ENCODE measurements at places on chromosomes 4 and X.
A peak's percentile ranks its signal among the peaks of the same experiment; 100 is the strongest.

DNA sequence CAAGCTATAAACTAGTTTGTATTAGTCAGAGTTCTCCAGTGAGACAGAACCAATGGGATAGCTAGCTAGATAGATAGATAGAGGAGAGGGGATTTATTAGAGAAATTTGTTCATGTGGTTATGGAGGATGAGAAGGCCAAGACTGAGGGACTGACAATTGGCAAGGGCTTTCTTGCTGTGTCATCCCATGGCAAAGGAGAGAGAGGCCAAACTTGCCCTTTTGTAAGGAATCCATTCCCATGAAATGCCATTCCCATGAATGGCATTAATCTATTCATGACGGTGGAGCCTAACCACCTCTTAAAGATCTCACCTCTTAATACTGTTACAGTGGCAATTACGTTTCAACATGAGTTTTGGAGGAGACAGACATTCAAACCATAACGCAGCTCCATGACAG, 58.1 kb downstream of the LINC00632 start:
- DNase-seq = no peak

DNA sequence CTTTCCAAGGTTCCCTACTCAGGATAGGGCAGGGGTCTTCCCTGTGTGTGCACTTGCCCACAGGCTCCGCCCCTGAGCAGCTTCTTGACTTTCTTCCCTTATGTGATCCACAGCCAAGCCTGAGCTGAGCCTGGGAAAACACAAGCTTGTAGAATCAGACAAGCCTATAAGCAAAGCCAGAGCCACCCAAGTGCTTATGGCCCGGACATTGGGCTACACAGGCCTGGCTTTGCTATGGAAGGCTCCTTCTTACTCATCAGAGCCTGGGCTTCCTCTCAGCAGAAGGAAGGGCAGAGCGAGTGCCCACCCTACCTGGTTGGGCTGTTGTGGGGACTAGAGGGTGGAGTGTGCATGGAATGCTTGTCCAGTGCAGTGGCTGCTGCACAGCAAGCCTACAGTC, 1.3 kb upstream of the TNIP2 start:
- DNase-seq = no peak

DNA sequence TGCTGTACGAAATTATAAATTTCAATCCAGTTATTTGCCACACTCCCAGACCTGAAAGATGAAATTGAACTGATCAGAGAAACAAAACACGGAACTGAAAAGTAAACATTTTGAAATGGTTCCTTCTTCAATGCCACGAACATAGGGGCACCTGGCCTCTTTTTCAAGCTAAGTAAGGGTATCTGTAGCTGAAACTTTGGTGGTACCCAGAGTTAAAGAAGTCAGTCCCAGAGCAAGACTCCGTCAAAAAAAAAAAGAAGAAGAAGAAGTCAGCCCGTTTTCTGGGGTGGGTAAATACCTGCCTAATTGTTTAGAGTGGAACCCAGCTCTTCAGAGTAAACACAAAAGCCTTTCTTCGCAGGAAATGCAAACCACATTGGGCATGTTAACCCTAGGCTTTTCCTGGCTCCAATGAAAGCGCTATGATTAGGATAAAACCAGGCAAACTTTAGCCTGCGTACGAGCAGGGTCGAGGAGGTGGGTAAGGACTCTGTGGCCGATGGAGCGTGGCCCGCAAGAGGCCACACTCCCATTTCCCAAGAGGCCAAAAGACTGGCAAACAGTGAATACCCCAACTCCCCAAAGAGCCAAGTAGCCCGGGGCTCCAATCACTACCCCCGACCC, 1.3 kb downstream of the ANTXR2 start:
- no peak for DNase-seq

- DNase-seq = peak; percentile 84
These were observed 69.2 kb downstream of the HEPH start for GRCh38 chrX:66233209-66233608.

- no peak for DNase-seq
These were observed 18.6 kb downstream of the FGFRL1 start for GRCh38 chr4:1030031-1030430.

GRCh38 chrX:72100824-72101351, 30.8 kb downstream of the RTL5 start:
- peak; percentile 38 for DNase-seq

GRCh38 chr4:74536557-74536956, 91.6 kb downstream of the AREG start:
- no peak for DNase-seq

GRCh38 chr4:47469951-47470350, 6.4 kb upstream of the COMMD8 start:
- no peak for DNase-seq

DNA sequence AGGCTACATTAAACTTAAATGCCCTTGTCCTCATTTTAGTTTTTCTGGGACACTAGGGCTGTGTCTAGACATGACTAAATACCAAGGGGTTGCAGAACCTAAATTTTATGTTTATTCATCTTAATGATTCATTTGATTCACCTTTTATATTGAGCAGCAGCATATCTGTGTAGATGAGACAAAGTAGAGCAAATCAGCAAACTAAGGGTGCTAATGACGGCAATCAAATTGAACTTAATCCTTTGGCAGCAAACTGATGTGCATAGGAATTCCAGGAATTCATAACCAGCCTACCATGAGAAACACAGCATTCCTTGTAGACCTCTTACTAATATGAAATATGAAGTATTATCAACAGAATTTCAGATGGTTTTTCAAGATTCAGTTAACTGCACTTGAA, 25.1 kb downstream of the EPHA5 start:
- DNase-seq = no peak

GRCh38 chr4:86261636-86262035, 98.2 kb downstream of the MAPK10 start:
- no peak for DNase-seq

DNA sequence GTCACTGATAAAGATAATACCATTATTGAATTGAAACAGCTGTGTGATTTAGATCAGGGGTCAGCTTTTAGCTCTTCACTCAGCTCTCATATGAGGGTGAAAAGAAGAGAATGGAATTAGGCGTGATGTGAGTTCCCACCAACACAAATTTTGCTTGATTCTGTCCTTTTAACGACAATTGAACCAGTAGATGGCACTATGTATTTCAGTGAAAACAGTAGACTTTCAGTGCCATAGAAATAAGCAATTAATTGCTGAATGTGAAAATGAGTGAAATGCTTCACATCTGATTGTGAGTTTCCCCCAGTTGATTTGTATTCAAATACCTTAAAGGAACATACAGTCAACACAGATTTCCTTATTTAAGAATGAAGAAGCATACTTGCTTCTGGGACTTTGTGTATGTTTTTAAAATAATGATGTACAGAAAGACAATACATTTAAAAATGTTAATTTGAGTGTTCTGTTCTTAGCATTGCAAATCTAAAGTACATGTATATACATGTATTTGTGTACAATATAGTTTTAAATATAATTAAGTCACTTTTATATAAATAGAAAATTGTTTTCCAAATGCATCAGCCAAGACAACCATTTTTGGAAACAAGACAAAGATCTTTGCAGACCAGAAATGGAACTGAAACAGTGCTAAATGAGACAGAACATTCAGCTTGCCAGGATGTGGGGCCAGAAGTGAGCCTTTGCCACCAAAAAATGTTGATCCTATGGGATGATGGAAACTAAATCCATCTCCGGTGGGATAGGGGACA, 178.8 kb downstream of the SNCA start:
- peak; percentile 83 for DNase-seq

DNA sequence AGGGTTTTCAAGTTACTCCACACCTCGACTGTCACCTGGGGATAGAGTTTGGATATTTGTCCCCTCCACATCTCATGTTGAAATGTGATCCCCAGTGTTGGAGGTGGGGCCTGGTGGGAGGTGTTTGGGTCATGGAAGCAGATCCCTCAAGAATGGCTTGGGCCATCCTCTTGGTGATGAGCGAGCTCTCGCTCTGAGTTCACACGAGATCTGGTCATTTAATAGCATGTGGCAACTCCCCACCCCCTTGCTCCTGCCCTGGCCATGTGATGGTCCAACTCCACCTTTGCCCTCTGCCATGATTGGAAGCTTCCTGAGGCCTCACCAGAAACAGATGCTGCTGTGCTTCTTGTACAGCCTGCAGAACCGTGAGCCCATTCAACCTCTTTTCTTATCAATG, 8.3 kb downstream of the CTAG1A start:
- DNase-seq = no peak

- no peak for DNase-seq
These were observed 25.7 kb downstream of the MAPK10 start for GRCh38 chr4:86334020-86334750.

DNA sequence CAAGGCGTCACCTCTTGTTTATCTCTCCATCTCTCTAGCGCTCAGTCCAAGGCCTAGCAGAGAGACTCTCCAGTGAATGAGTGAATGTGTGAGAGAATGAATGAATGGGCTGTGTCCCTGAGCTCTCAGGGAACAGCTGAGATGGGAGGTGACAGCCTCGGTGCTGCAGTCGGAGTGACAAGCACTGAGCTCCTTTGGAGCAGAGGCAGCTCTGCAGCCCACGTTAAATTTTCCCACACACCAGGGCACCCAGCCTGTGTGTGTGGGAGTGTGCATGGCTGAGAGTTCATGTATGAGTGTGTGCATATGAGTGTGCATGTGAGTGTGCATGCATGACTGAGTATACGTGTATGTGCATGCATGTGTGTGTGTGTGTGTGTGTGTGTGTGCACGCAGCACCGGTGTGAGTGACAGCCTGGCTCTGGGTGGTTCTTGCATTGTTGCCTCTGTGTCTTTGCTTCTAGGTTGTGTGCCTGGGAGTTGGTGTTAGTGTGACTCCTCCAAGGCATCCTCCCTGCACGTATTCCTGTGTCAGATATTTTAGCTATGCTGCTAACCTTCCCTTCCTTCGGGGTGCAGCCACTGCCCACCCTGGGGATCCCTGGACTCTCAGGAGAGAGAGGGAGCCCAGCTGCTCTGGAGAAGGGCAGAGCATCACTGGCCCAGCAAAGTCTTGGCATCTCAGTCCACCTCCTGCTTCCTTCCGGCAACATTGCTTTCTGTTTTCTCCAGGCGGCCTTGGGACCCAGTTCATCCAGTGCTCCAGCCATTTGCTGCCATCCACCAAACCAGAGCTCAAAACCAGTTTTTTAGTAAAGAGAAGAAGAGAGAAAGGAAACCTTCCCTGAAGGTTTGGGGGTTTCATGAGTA, 98.6 kb downstream of the PPP2R2C start:
- no peak for DNase-seq

- DNase-seq = no peak
These were observed 92.6 kb upstream of the H2AZ1 start for GRCh38 chr4:100042711-100043110.

GRCh38 chr4:141560056-141560455, 76.3 kb upstream of the IL15 start:
- DNase-seq = no peak

DNA sequence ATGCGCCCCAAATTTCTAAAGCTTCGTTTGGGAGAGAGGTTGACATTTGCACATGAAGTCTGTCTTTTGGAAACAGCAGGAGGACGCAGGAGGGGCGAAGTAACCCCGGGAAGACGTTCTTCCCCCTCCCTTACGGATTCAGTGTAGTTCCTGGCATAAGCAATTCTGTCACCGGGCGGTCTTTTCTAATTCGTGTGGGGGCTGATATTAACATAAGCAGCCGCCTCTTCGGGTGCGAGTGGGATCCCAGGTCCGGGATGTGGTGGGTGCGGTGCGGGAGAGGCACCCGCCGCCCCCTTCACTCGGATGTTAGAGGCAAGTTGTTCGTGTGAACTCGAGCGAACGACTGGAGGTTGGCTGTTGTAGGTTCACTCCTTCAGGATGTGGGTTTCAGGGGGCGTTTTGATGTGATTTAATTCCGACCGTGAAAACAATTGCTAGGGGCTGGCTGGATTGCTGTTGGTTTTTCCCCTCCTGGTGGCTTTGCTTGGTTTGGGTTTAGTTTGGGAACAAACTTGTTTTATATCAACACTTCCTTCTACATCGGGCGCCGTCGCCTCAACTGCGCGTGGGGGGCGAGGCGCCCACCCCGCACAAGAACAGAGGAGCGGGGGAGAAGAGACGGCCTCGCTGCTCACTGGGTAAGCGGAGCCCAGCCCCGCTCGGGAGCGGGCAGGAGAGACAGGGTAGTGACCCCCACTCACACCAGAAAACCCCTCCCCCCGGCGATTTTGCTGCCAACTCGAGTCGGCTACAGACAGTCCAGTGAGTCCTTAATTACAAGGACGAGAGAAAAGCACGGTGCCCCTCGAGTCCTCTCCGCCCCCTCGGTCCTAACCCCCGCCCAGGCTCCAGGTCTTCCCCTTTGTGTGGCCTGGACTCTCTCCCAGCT, 2.9 kb upstream of the LEF1 start:
- DNase-seq = no peak

GRCh38 chr4:67438975-67439374, 106.3 kb downstream of the CENPC start:
- no peak for DNase-seq

- DNase-seq = no peak
These were observed 9.7 kb downstream of the PTCHD1 start for GRCh38 chrX:23344238-23344903.

DNA sequence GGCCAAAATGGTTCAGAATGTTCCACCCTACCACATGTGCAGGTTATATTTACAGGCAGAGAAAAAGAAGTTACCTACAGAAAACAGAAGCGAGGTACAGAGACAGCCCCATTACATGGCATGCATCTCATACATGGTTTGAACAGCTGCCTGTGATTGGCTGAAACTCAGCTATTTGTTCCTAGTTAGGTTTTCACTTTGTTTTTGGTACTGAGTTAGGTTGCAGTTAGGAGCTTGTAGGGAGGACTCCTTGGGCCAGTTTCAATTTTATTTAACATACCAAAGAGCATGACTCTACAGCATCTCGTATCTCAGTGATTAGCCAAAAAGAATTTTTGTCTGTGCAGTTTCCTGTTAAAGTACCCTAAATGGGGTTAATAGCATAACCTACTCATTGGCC, 392.0 kb downstream of the MAPK10 start:
- DNase-seq = no peak

DNA sequence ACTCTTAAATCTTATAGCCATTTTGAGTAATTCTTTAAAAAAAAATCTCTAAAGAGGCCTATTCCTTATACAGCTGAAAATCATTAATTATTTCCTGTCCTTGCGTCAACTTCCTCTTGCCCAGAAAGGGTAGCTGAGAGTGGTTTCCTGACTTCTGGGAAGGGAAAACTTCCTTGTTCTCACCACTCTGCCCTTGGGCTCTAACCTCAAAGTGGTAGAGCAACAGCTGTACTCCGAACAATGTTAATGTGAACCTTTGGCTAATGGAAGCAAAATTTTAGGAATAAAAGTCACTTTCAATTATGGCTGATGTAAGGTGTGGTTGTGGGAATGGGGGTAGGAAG, 15.3 kb downstream of the KLHL2 start:
- peak; percentile 56 for DNase-seq

GRCh38 chrX:107298276-107298675, 91.9 kb downstream of the DNAAF6 start:
- DNase-seq = no peak

- no peak for DNase-seq
These were observed 184.9 kb downstream of the PCDH18 start for GRCh38 chr4:137347371-137347770.

GRCh38 chr4:21139327-21139726, 439.1 kb downstream of the PACRGL start:
- DNase-seq = no peak

DNA sequence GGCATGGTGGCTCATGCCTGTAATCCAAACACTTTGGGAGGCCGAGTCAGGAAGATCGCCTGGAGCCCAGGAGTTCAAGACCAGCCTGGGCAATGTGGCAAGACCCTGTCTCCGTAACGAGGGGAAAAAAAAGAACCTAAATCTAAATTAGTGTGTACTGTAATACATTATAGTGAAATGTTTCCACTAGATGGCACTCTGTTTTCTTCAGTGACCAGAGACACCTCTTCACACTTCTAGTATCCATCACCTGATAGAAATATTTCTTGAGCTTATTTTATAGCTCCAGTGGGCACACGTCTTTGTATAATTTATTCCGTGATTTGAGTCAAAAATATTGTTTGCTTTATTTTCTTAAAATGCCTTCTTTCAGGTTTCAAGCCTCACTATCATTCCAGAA, 600.9 kb upstream of the DIPK2B start:
- peak; percentile 17 for DNase-seq
